Stimulated activated naive CD8-positive, alpha-beta T cell treated with anti-CD3 and anti-CD28 coated beads, Interleukin-15, amount 100 ng/mL, for 72 hours (primary cell): ENCODE measurements at places on chromosomes 5 and 9.

DNA sequence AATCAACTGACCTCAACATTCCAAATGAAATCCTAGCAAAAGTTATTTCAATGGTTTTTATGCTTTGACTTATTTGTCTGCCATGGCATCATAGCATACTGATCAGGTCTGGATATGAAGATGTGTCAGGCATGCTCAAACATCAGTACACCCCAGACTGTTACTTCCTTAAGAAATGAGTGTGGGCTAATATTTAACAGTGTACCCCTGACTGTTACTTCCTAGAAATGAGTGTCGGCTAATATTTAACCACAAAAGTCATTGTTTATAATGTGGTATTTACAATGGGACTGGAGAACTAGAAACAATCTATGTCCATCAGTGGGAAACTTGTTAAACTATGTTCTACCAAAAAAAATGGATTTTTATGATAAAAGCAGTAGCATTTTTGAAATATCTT lies 38.1 kb upstream of the HNRNPA0 start:
- DNase-seq: no peak

DNA sequence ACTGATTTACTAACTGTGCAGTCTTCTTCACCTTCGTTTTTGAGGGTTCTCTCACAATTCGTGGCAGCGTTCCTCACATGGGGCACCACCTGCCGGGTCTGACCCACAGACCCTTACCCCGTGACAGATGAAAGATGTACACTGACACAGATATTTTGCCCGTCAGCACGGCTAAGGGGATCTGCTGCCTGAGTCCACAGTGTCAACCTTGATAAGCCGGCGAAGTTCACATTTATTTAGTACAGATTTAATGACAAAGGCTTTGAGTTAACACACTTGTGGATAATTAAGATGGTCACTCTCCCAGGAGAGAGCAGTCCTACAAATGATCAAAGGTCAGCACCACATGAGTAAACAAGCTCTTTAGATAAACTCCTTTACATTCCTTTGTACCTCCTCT lies 15.9 kb upstream of the TEX10 start:
- no peak for DNase-seq

GRCh38 chr5:168865968-168866367 lies 286.8 kb upstream of the PANK3 start:
- DNase-seq: no peak

DNA sequence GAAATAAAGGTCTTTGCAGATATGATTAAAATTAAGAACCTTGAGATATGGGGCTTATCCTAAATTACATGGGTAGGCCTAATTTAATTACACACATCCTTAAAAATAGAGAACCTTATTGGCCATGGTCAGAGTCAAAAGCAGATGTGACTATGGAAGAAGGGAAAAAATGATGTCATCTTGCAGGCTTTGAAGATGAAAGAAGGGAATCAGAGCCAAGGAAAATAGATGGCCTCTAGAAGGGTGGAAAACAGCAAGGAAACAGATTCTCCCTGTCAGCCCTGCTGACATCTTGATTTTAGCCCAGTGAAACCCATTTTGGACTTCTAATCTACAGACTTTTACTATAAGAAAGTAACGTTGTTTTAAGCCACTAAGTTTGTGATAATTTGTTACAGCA lies 37.6 kb upstream of the KCNN2 start:
- DNase-seq: no peak

DNA sequence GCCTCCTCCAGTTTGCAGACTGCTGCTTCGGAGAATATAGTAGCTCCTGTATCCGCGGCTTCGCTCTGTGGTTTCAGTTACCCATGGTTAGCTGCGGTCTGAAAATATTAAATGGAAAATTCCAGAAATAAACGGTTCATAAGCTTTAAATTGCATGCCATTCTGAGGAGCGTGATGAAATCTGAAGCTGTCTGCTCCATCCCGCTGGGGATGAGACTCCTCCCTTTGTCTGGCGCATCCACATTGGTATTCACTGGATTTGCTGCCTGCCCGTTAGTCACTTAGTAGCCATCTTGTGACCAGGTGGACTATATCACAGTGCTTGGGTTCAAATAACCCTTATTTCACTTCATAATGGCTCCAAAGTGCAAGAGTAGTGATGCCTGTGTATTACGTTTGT lies 36.3 kb downstream of the MSX2 start:
- no peak for DNase-seq
